ENCODE measurements at places on chromosomes 7 and 10.
A peak's percentile ranks its signal among the peaks of the same experiment; 100 is the strongest.

- DNase-seq, result no peak
These were observed 94.4 kb downstream of the MAPK8 start for GRCh38 chr10:48400850-48401220.

- no peak for DNase-seq
These were observed 200.3 kb upstream of the PCLO start for GRCh38 chr7:83362871-83363550.

- no peak for DNase-seq
These were observed 50.5 kb upstream of the STARD3NL start for GRCh38 chr7:38127216-38128207.

- DNase-seq, result no peak
These were observed 66.5 kb upstream of the SHTN1 start for GRCh38 chr10:117071286-117072050.

GRCh38 chr10:113733635-113734034 lies 17.8 kb upstream of the PLEKHS1 start:
- DNase-seq, result no peak

GRCh38 chr10:77756319-77757232 lies 119.0 kb upstream of the KCNMA1 start:
- DNase-seq, result peak; percentile 53

GRCh38 chr7:133572087-133572486 lies 319.2 kb downstream of the EXOC4 start:
- no peak for DNase-seq

GRCh38 chr7:54541669-54542625 lies at the start of gene VSTM2A:
Gene VSTM2A (plus strand): TSS chr7:54542375. CDS start chr7:54542731, 356 bp downstream.
- no peak for DNase-seq

- no peak for DNase-seq
These were observed 60.7 kb downstream of the NKX6-2 start for GRCh38 chr10:132725202-132725601.

GRCh38 chr7:13725591-13725990 lies 263.9 kb downstream of the ETV1 start:
- no peak for DNase-seq

DNA sequence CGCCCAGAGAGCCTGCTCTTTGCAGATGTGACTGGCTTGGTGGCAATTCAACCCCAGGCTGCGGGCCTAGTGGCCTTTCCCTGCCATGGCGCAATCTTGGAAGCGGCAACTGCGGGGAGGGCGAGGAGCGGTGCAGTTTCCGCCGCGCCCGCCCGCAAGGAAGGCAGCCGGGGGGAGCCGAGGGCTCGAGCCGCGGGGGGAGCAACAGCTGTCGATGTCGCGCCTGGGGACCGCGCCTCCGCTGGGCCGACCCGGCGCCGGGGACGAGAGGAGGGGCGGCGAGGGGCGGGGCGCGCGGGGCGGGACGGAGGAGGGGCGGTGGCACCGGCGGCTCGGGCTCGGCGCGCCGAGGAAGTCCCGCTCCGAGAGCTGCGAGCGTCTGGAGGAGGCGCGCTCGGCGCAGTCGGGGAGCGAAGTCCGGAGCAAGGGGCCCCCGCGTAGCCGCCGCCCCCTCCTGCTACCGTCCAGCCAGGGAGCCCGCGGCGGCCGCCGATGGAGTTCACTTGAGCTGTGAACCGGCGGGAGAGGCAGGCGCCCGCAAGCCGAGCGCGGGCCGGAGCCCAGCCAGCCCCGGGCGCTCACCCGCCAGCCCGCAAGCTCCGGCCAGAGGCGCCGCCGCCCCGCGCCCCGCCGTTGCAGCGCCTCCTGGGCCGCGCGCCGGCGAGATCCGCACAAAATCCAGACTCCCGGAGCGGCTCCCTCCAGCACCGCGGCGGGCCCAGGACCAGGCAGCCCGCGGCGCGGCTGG lies 438.1 kb upstream of the GALNT17 start:
- no peak for DNase-seq

DNA sequence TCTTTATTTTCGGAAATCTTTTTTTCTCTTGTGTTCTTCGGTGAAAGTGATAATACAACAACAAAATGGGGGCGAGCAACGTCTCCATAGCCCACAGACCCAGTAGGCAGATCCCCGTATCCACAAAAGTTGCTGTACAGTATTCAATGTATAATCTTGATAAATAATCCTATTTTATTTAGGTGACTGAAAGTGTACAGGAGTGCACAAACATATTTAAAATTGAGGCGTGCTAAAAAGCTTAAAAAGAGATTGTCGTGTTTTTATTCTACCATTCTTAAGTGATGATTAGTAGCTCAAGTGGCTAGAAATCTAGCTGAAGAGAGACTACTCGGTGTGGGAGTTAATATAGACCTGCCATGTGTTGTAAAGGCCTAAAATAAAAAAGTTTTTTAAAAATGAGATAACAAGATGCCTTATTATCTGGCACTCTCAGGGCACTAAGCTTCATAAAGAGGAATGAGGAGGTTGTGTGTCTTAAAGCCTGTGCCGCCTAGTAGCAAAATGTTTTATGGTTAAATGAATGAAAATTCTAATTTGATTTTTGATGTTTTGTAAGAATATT lies 1.6 kb downstream of the CAPZA2 start:
- no peak for DNase-seq

- no peak for DNase-seq
These were observed 488 bp downstream of the ARMC10 start for GRCh38 chr7:103075337-103075918.

DNA sequence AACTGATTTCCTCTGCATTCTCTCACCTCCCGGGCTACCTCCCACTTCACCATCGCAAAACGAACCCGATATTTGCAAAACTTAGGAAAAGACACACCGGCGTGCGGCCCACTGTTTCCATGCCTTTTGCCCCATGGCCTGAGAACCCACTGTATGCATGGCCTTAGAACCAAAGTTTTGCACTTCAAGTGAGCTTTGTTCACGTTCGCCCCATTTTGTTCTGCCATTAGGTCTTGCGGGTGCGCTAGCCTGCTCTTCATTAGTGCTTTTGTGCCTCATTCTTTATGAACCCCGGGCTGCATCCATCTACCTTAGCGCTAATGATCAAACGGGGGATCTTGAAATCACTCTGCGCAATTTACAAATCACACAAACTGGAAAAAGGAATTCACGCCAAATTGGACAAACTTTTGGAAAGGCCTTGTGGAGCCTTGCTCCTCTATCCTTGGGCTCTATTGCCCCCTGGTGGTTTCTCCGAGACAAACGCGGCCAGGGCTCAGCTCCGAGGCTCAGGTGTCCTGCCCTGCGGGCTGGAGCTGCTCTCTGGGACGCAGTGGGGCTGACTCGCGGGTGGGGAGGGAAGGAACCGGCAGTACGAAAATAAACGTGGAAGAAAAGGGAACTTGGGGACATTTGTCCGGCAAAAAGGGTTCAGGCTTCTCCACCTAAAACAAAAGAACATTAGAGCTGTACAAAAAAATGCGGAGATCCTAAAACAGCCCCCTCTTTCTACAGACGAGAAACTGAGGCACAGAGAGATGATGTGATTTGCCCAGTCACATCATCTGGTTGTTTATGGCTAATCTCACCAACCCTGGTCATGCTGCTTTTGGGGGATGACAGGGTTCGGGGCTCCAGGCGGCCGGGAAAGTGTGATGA lies 300.4 kb upstream of the NFE2L3 start:
- DNase-seq, result peak; percentile 75

GRCh38 chr10:86160890-86161585 lies 205.6 kb downstream of the GRID1 start:
- no peak for DNase-seq

DNA sequence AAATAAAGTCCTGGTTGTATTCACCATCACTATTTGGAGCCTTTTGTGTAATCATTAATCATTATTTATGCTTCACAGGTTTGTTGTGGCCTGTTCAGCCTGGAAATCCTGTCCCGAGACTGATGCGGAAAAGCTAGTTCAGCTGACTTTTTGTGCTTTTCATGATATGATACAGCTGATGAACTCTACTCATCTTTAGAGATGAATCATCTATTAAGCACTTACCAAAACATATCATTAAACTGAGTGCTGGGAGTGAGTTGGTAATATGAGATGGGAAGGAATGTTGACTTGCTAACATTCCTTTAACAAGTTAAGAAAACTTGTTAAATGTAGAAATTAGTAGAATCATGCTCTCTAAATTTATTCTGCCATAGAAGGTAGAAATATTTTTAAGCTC lies 53.0 kb downstream of the CROT start:
- peak; percentile 71 for DNase-seq

- DNase-seq, result no peak
These were observed 1.6 kb upstream of the GTF2I start for GRCh38 chr7:74655768-74656440.

DNA sequence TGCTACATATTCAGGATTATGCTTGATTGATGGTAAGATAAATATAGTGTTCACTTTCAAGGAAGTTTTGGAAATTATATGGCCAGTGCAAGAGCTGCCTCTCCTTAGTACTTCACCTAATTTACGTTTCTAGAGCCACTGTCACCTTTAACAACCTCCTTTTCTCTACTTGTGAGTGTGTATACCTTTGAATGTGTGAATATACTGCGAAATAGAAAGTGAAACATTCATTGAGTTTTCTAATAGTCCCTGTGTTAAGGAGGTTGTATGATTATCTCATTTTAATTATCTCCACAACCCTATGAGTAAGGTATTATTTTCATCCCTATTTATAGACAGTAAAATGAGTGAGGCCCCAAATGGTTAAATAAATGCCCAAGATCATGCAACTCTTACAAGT lies 1050.5 kb downstream of the XPNPEP1 start:
- DNase-seq, result no peak

DNA sequence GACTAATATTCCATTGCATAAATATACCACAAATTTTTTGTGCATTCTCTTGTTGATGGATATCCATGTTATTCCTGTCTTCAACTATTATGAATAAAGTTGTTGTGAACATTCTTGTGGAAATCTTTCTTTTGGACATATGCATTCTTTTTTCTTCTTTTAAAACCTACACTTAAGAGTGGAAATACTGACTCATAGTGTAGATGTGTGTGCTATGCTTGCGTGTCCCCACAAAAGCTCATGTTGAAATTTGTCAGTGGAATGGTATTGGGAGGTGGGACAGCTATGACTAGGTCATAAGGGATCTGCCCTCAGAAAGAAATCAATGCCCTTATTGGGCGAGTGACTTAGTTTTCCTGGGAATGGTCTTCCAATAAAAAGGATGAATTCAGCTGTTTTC lies 203.6 kb upstream of the PRSS58 start:
- DNase-seq, result peak; percentile 89

GRCh38 chr10:81863771-81864170 lies 11.2 kb upstream of the NRG3 start:
- DNase-seq, result no peak

DNA sequence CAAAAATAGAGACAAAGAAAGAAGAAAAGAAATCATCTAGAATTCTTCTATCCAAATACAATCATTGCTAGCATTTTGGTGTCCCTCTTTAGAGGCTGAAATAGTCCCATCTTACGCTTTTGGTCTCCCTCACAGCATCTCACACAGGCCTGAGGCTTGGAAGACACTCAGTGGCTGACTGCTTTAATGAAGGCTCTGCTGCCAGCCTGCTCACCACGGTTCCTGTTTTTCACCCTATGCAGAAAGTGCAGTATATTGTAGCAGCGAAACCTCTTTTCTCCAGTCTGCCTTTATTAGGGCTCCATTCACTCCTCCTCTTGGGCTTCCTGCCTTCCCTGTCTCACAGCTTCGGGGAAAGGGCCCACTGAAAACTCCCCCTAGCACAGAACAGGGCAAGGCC lies 102.2 kb downstream of the JCAD start:
- no peak for DNase-seq

GRCh38 chr7:99499371-99499720 lies 735 bp downstream of the ZNF394 start:
- DNase-seq, result no peak

GRCh38 chr10:76422769-76423168 lies 991.3 kb downstream of the LRMDA start:
- no peak for DNase-seq

GRCh38 chr7:16084875-16085274 lies 336.5 kb downstream of the CRPPA start:
- DNase-seq, result no peak

- DNase-seq, result no peak
These were observed 108.2 kb upstream of the NFE2L3 start for GRCh38 chr7:26043801-26044200.

- DNase-seq, result no peak
These were observed 1349.1 kb downstream of the XPNPEP1 start for GRCh38 chr10:108574233-108574632.

- DNase-seq, result no peak
These were observed 17.0 kb upstream of the TTYH3 start for GRCh38 chr7:2614631-2615330.

- DNase-seq, result peak; percentile 49
These were observed at the start of gene DOCK1 for GRCh38 chr10:126904818-126905701. Gene DOCK1 (plus strand): TSS chr10:126905428. CDS start chr10:126905518, 90 bp downstream.
